ENCODE measurements at places on chromosomes 13 and 19.

DNA sequence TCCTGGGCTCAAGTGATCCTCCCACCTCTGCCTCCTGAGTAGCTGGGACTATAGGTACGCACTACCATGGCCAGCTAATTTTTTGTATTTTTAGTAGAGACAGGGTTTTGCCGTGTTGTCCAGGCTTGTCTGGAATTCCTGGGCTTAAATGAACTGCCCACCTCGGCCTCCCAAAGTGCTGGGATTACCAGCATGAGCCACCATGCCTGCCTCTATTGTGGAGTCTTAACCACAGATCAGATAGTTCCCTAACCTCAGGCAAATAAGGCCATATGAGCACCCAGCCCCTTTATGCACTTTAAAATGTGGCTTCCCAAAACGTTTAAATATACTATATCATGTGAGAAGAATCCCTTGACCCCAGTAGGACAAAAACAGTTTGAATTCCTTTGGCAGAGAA lies 16.4 kb downstream of the CNMD start:
- no peak for DNase-seq

GRCh38 chr13:30373727-30374126 lies 48.6 kb upstream of the UBE2L5 start:
- peak; percentile 15 for DNase-seq

DNA sequence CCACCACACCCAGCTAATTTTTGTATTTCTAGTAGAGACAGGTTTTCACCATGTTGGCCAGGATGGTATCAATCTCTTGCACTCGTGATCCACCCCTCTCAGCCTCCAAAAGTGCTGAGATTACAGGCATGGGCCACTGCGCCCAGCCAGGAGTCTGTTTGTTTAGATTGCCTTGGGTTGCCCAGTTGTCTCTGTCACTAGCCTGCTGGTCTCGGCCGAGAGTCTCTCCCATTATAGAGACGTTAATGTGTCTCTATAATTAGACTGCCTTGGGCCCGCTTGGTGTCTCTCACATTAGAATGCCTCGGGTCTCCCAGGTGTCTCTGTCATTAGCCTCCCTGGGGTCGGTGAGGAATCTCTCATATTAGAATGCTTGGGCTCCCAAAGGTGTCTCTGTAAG lies 1533.6 kb downstream of the UQCRFS1 start:
- DNase-seq: no peak

- no peak for DNase-seq
Measured at GRCh38 chr13:33168321-33168960, 117.1 kb downstream of the STARD13 start.

- DNase-seq: no peak
Measured at GRCh38 chr13:69595181-69595580, 512.4 kb upstream of the ATXN8OS start.

- no peak for DNase-seq
Measured at GRCh38 chr13:85265296-85265695, 533.9 kb downstream of the SLITRK6 start.

- peak; percentile 51 for DNase-seq
Measured at GRCh38 chr19:46746281-46747057, at the start of gene STRN4. STRN4 (minus strand) TSS chr19:46746450; CDS start chr19:46746430, 20 bp downstream.

- no peak for DNase-seq
Measured at GRCh38 chr19:44725251-44725650, 23.3 kb upstream of the BCL3 start.

- DNase-seq: no peak
Measured at GRCh38 chr13:46655377-46656180, 102.6 kb downstream of the LRCH1 start.

- DNase-seq: no peak
Measured at GRCh38 chr13:80251403-80251802, 89.5 kb downstream of the SPRY2 start.

DNA sequence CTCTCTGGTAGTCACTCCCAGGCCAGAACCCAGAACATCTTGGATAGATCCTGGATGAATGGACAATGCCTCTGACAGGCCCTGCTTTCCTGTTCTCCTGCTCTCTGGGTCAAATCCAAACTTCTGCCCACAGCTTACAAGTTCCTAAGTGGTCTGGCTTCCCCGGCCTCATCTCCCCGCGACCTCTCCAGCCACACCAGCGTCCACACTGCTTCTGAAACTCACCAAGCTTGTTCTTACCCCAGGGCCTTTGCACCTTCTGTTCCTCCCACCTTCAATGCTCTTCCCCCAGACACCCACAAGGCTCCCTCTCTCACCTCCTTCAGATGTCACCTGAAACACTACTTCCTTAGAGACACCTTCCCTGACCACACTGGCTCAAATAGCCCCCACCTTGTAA lies 3.5 kb downstream of the OLFM2 start:
- DNase-seq: no peak

- no peak for DNase-seq
Measured at GRCh38 chr13:20397896-20398295, 127.8 kb downstream of the CRYL1 start.

DNA sequence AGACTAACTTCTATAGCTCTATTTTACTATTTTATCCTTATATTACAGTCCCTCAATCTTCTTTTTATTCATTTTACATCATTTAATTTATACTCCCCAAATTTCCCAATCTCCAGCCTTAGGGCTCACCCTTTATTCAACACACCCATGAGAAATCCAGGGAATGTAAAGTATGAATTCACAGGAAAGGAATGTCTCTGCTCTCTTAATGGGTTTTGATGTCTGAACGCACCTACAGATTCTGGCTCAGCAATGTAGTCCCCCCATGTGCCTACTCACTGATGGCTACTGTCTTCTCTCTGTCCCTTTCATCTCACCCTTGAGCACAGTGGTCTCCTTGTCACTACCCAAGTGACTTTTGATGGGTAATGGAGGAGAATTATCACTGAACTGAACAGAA lies 32.8 kb downstream of the TNFSF13B start:
- DNase-seq: no peak

- DNase-seq: no peak
Measured at GRCh38 chr13:24230428-24231072, 70.0 kb downstream of the SPATA13 start.

- DNase-seq: no peak
Measured at GRCh38 chr13:40152922-40153321, 497.5 kb downstream of the COG6 start.

- no peak for DNase-seq
Measured at GRCh38 chr13:65913173-65913572, 1317.0 kb downstream of the PCDH9 start.

GRCh38 chr13:109166804-109167203 lies 537.4 kb downstream of the MYO16 start:
- DNase-seq: no peak

GRCh38 chr19:1923319-1923718 lies 17.7 kb upstream of the CSNK1G2 start:
- no peak for DNase-seq

GRCh38 chr19:9362905-9363304 lies at the start of gene ZNF177:
ZNF177 (plus strand) TSS chr19:9363013; CDS start chr19:9378312, 15,299 bp downstream.
- no peak for DNase-seq

- no peak for DNase-seq
Measured at GRCh38 chr13:79846386-79846785, 365.4 kb downstream of the NDFIP2 start.

DNA sequence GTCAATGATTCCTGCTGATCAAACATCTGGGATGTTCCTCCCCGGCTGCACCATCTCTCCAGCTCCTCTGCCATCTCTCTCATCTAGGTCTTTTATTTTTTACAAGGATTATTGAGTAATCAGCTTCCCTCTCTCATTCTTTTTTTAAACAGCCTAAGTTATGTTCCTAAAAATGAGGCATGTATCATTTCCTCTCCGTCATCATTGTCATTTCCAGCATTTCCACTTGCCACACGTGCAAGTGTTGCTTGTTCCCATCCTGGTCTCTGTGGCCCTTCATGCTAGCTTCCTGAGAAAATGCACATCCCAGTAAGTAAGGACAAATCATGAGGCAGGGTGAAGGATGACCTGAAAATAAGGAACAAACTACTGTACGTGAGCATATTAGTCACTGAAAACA lies 102.7 kb upstream of the POSTN start:
- DNase-seq: no peak

DNA sequence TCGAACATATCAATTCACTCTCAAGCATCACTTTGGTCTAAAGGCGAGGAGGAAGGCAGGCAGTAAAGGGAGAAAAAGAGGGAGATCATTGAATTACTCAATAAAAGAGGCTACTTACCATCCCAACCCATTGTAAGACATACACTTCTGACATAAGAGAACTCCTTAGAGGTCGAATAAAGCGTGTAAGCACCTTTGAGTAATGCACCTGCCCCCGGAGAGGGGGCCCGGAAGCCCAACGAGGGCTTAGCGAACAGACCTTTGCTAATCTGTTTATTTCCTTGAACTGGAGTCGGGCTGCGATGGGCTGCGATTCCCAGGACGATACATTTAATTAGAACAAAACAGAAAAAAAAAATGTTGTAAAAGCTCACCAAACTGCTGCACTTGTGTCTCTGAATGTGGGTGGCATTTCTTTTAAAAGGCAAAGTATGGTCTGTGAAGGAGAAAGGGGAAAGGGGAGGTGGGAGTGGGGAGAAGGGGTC lies 3.0 kb downstream of the ZC3H4 start:
- no peak for DNase-seq

- DNase-seq: no peak
Measured at GRCh38 chr13:109199280-109199679, 569.9 kb downstream of the MYO16 start.

DNA sequence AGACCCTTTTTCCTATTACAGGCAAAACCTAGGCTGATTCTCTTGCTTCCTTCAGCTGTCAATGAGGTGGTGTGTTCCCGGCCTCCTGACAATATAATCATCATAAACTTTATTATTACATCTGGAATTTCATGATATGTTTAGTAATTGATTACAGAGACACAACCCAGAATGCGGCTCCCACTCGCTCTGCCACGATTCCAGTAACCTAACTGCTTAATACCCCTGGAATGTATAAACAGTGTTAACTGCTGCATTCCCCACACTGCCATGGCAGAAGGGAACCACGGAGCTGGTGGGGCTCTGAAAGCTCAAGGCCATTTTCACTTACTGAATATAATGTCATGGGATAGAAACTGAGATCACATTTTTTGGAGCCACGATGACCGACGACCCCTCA lies 17.1 kb downstream of the TSHZ3 start:
- no peak for DNase-seq

DNA sequence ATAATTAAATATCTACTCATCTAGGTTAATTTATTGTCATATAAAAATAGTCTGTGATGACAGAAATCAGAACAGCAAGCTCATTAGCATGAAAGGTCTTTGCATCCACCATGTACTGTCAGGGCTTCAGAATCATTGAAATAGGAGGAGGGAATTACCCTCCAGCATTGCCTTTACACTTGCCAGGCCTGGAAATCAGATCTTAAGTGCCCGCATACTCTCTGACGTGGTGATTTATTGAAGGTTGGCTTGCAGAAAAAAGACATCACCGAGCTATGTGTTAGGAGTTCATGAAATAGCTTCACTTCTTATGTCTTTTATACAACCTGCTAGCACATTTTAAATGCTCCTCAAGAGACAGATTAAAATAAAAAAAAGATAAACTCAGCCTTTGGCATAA lies 661.7 kb upstream of the SLITRK1 start:
- no peak for DNase-seq

DNA sequence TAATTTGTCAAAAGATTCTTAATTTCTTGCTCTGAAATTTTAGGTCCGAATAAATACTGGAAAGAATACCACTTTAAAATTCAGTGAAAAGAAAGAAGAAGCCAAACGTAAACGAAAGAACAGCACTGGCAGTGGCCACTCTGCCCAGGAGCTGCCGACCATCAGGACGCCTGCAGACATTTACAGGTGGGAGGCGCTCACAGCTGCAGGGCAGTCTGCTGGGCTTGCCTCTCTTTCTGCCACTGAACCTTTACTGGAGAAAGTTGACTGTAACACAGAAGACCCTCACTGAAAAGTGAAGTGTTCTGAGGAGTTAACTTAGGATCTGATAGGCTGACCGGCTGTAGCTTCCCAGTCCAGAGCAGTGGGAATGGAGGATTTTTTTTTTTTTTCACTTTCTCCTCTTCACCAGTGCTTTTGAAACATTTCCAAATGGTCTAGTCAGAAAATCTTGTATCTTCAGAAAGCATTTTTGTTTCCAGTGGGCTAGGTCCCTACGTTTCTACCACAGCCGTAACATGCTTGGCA lies 69.1 kb downstream of the URI1 start:
- DNase-seq: no peak

DNA sequence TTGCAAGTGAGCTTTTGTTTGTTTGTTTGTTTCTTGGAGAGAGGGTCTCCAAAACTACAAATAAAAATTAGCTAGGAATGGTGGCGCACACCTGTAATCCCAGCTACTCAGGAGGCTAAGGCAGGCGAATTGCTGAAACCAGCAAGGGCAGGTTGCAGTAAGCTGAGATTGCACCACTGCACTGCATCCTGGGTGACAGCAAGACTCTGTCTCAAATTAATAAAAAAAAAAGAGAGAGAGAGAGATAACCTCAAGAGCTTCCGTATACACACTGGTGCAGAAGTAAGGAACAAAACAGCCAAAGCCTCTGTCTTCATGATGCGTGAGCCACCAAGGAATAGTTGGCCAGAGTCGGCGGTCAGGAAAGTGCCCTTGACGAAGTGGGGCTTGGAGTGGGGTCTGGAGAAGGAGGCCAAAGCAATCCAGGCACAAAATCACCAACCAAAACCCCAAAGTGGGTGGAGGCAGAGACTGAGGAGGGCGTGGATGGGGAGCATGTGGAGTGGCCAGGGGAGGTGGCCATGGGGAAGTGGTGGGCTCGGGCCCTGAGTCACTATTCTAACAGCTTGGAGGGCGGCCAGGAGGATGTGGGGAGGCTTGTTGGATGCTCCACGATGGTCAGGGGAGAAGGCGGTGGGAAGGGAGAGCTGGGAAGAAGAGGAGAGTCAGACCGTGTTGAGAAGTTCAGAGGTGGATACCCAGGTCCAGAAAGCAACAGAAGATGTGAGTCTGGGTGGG lies 21.2 kb upstream of the TOMM40 start:
- no peak for DNase-seq

DNA sequence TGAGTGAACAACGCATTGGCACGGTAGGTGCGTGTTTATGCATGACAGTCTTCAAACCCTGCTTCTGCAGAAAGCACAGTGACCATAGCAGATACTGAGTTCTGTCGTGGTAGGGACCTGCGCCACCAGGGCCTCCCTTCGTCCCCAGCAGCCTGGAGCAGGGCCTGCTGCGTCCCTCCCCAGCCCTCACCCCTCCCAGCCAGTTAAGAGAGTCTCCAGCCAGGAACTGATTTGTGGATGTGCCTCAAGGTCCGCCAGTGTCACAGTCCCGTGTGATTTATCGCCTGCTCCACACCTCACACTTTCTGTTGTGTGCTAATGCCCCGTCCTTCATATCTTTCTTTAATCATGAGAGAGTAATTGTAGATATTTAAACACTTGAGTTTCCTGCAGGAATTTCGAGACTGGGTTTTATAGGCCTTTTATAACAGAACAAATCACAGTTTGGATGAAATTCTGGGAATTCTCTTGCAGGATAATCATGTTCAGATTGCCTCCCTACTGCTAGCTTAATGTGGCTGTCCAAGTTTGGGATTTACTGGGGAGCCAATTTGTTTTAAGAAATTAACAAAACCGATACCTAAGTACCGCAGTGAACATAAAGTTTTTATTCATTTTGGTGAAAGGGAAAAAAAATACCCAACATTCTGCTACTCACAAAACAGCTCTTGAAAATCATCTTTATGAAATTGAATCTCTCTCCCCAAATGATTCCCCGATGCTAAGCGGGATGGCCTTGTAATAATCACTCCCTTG lies 438.6 kb downstream of the TSHZ3 start:
- DNase-seq: no peak

All from stimulated activated CD8-positive, alpha-beta memory T cell treated with anti-CD3 and anti-CD28 coated beads, Interleukin-12 subunit alpha, Interleukin-12 subunit beta, amount 100 ng/mL, for 4 hours (primary cell).